ENCODE measurements at places on chromosomes 3 and 15.

DNA sequence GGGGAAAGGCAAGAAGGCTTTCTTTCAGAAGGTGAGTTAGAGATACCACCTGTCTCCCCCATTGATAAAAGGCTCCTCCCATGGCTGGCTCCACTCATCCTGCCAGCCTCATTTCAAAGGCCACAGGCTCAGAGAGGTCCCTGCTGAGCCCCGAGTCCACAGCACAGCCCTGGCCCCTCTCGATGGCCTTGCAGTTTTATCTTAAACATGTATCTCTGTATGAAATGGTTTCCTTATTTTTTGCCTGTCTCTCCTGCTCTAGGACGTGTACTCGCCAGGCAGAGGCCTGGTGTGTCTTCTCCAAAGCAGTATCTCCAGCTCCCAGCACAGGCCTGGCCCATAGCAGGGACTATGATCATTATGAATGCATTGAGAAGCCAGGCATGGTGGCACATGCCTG is 160.5 kb upstream of the NSMCE3 start:
- no peak for DNase-seq

DNA sequence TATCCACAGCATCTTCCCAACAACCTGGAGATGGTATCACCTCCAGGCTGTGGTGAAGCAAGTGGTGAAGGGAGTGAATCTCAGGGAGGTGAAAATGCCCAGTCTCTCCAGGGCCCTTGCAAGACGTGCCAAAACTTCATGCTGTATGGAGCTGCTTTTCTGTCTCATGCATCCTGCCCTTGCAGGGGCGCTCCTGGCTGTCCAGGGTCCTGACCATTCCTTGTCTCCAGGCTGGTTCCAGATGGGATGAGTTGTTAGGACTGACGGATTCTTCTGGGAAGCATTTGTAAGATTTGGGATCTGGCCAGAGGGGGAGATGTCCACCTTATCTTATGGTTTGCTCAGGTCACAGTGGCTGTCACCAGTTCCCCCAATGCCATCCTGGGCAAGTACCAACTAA is 15.8 kb downstream of the TGM4 start:
- DNase-seq, result no peak

- DNase-seq, result no peak
Observed at GRCh38 chr3:38129058-38129457, 7.9 kb downstream of the ACAA1 start.

GRCh38 chr3:156837115-156837514 is 11.0 kb downstream of the LEKR1 start:
- no peak for DNase-seq

DNA sequence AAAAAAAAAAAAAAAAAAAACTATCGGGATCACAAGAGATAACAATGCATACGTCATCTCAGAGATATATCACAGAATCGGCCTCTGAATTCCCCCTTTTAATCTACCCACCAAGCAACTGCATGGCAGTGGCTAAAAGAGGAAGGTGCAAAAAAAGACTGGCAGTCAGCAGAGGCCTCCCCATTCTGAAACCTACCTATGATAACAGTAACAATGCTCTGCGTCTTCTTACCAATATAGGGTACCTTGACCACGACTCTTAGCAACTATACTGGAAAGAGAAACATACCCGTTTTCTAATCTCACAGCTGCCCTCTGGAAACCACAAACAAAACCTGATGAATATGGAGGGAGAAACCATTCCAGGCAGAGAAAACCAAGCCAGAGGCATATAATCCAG is 106.9 kb downstream of the ULK4 start:
- DNase-seq, result no peak

DNA sequence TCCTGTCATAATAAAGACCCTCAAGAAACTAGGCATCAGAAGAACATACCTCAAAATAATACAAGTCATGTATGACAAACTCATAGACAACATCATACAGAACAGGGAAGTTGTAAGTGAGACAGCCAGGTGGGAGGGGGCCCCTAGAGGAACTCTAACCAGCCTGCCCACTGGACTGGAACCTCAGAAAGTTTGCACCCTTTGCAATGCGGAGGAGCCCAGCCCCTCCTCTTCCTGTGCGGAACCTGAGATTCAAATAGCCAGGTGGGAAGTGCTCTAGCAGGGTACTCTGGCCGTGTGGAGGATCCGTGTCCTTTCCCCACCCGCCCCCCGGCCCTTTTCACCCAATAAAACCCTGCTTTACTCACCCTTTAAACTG is 387.0 kb upstream of the CBLB start:
- DNase-seq, result no peak

DNA sequence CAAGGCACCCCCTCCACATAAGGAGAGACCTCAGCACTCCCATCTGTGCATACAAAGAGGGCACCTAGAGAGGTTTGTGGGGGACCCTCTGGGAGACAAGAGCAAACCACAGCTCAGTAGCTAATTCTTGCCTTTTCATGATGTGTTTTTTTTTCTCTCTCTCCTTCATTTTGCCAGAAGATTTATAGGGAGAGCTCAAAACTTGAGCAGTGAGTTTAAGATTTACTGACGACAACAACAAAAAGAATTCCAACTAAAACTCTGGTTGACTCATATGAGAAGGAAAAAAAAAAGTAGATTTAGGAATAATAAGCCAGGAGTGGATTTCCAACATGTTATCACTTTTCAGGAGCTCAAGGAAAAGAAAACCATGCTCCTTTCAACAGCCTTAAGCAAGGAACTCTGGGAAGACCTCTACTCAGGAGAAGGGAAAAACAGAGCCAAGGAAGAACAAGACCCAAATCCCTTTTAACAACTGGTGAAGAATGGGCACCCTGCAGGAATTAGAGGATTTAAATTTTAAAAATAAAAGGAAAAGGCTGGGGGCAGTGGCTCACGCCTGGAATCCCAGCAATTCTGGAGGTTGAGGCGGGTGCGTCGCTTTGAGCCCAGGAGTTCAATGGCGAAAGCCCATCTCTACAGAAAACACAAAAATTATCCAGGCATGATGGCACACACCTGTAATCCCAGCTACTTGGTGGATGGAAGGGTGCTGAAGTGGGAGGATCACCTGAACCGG is 58.2 kb upstream of the RAD18 start:
- DNase-seq, result no peak

GRCh38 chr15:65583701-65584100 is 27.2 kb downstream of the INTS14 start:
- DNase-seq, result no peak

DNA sequence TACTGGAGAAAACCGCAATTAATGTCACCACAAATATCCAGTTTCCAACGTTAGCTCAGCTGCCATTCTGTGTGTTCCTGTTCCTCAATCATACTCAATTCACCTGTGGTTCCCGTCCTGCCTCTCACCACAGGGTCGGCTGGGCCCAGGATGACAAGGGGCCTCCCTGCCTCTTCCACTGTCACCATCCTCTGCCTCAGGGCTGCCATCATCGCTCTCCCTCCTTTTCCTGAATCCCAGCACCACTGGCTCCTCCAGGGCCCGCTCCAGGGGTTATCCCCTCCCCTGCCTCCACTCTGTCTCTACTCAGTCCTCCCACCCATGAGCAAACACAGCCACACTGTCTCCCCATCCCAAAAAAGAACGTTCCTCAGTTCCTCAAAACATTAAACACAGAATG is 170.9 kb upstream of the NSMCE3 start:
- no peak for DNase-seq

GRCh38 chr15:73843787-73844186 is 29.6 kb upstream of the TBC1D21 start:
- DNase-seq, result no peak

DNA sequence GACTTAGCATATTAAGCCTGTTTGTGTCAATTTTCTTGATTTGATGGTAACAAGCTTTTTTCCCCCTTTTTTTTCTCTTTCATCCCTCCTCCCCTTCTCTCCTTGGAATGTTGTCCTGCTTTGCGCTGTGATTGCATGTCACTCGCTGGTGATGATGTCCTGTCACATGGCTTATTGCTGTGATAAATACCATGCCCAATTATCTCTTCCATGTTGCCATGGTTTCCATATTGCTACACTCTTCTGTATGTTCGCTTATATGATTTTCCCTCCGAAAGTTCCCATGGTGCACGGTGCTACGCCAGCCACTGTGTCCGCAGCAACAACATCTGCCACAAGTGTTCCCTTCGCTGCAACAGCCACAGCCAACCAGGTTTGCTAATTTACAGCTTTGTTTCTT is 187.3 kb downstream of the MBNL1 start:
- DNase-seq, result no peak

DNA sequence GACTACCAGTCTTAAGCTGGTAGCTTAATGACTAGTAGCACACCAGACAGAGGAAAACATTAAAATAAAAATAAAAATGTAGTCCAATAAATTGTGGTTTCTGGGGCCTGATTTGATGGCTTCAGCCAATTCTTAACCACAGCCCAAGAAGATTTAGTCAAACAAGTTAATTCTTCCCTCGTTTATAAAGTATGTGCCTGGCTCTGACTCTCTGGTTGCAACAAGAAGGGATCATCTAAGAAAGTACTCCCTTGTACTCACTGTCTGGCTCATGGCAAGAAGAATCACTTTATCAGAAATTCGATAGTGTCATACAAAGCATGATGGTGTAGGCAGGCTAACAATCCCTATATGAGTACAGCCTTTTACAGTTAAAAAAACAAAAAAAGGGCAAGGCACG is 141.9 kb downstream of the P3H2 start:
- DNase-seq, result no peak

DNA sequence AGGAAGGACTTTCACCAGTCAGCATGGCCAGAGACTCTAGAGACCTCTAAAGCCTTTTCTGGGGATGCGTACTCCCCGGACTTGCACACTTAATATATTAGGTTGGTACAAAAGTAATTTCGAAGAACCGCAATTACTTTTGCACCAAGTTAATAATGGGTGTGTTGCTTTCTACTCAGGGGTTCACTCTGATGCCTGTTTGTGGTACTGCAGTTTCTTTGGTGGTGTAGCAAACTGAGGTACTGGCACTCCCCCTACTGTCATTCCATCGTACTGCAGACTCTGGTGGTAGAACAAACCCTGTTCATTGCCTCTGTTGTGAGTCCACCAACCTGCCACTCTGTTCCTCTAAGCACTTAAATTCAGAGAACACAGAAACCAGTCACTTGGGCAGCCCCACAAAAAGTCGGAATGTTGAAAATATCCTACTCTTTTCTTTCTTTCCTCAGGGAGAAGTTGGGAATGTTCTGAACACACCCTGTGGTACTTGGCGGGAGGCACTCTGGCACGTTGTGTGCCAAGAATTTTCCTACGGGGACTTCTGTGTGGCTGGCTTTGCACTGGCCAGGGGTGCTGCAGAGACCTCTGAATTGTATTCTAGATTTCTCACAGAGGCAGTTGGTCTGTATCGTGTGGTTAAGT is 46.3 kb downstream of the GABRG3 start:
- no peak for DNase-seq

DNA sequence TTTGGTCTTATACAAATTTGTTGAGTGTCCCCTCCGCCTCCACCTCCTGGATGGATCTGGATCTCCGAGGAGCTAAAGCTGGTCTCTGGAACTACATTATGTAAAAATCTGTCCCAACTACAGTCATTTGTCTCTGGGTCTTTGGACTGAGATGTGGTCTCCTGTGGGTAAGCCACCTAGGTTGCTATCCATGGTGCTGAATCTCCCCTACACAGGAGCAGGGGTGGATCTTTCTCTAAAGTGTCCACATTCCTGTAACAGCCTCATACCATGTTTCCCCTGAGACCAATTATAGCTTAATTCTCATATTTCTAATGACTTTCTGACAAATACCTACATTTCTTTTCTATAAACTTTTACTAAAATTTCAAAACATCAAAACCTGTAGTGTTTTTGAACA is 625.8 kb downstream of the TAFA4 start:
- DNase-seq, result no peak

DNA sequence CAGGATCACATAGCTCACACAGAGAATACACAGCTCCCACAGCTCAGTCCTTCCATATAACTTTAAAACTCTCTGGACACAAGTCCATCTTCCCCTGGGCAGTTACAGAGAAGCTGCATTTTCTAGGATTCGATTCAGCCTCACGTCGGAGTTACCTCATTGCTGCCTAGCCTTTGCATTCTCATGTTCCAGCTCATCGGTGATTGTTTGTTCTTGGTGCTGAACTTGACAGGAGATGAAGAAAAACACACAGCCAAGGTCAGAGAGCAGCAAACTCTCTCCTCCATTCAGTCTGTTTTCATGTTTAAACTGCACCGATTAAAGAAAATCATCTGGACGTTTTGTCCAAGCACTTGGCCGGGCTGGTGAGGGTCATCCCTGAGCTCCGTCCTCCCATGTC is 375.5 kb upstream of the CFAP20DC start:
- peak; percentile 26 for DNase-seq

- DNase-seq, result no peak
Observed at GRCh38 chr3:159824333-159824732, 164.3 kb upstream of the IL12A start.

DNA sequence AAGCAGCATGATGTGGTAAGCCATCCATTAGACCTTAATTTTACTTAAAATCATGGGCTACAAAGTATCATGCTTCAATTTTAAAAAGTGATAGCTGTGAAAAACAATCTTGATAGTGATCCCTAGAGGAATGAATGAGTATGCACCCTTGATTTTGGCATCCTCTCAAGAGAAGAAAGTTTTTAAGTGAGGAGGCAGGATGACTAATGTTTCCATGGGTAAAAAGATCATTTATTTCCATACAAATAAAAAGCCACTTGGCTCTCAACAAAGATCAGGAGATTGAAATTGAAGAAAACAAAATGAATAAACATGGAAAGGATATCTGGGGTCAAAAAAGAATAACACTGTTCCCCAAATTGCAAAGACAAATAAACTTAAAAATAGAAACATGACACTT is 305.4 kb downstream of the MEX3B start:
- DNase-seq, result no peak

GRCh38 chr15:58546635-58547627 is 115.1 kb downstream of the LIPC start:
- DNase-seq, result no peak

- DNase-seq, result no peak
Observed at GRCh38 chr3:69088063-69088462, 3.3 kb downstream of the ARL6IP5 start.

DNA sequence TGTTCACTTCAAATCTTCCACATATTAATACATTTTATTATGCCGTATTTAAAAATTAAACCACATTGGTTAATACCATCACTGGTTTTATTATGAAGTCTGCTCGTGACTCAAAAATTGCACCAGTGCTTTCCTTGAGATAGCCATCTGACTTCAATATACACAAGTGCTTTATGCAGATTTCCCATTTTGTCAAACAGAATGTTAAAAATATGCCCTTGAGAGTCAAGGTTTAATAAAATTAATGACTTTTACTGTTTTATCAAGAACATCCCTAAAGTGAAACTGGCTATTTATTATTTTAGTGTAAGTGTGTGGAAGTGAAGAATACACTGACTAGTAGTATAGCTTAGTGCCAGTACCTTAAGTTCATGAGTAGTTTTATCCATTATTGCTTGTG is 139.3 kb upstream of the SOX2 start:
- DNase-seq, result no peak

- no peak for DNase-seq
Observed at GRCh38 chr3:71186801-71187200, 396.7 kb downstream of the FOXP1 start.

GRCh38 chr3:29274667-29275066 is 6.2 kb upstream of the RBMS3 start:
- no peak for DNase-seq

- DNase-seq, result no peak
Observed at GRCh38 chr3:158540066-158540465, 30.9 kb upstream of the MLF1 start.

- DNase-seq, result no peak
Observed at GRCh38 chr15:68592054-68592453, 13.3 kb downstream of the CORO2B start.

GRCh38 chr15:48569591-48570302 is 75.8 kb downstream of the FBN1 start:
- no peak for DNase-seq

GRCh38 chr3:186609247-186609868 is 3.5 kb upstream of the AHSG start:
- DNase-seq, result no peak

All from smooth muscle cell of the brain vasculature (primary cell).